ENCODE measurements at places on chromosomes 6 and 20.

GRCh38 chr6:119612911-119613381 lies 263.4 kb upstream of the MAN1A1 start:
- no peak for DNase-seq

DNA sequence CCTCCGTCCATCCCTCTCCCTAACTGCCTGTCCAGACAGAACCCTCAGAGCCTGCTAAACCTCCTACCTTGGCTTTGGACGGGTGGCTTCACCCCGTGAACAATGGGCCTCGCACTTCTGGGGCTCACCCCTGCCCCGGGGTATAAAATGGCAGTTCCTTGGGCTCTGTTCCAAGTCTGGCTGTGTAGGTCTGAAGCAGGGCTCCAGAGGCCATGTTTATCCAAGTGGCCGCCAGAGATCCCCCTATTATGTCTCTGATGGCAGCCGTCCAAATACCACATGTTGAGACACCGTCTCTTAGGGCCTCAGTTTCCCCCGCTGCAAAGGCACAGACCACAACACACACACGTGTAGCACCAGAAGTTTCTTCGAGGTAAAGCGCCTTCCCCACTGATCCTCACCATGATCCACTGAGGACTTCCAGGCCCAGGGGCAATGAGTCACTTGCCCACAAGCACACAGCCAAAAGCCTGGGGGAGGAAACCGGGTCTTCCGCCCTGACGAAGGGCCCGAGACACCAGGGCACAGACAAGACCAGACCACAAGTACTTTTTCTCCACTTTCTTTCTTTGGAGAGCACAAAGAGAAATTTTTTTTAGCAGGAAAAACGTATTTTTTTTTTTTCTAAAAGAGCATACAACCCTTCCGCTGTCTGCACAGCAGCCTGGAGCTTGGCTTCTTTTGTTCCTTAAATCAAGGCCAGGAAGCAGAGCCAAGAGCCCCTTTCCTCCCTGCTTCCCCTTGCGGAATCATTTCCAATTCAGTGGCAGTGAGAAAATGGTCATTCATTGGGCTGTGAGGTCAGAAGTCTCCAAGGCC lies 11.8 kb downstream of the CPNE5 start:
- peak; percentile 70 for DNase-seq

- DNase-seq: no peak
Measured at GRCh38 chr6:165383323-165383722, 73.9 kb upstream of the C6orf118 start.

DNA sequence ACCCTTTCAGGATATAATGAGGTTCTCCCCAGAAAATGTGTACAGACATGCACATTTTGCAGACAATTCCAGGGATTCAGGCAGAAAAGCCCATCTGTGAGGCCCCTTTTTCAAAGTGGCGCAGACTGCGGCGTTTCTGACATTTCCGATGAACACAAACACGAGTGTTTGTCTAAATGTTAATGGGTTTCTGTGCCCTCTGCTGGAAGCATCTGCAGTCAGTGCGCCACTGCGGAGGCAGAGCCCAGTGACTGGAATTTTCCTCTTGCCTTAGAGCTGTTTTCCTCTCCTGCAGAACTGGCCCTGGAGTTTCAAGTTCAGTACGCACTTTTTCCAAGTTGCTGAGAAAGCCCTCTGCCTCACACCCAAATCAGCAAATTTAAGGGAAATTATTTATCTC lies 15.3 kb downstream of the ANKRD60 start:
- peak; percentile 5 for DNase-seq

DNA sequence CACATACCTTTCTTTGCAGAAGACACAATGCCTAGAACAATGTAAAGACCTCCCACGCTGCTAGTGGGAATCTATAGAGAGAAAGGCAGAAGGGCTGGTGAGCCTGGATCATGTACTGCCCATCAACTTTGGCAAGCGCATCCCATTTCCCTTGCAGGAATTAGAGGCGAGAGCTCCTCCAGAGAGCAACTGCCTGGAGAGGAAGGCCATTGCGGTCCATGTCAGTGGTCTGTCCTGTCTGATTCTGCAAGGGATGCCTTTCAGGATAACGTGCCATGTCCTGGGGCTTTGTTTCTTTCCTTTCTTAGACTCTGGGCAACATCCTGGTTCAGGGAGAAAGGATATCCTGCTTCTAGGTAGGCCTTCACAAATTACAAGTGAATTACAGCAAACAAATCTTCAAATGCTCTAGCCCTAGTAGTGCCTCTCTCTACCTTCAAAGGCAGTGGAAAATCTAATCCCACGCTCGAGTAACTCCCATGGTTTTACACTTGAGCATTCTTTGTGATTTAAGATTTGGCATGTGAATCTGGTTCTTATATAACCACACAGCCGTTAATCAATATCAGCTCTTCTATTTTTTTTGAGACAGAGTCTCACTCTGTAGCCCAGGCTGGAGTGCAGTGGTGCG lies 38.5 kb downstream of the GCNT2 start:
- no peak for DNase-seq

- DNase-seq: no peak
Measured at GRCh38 chr20:62156592-62157386, 13.2 kb downstream of the SS18L1 start.

DNA sequence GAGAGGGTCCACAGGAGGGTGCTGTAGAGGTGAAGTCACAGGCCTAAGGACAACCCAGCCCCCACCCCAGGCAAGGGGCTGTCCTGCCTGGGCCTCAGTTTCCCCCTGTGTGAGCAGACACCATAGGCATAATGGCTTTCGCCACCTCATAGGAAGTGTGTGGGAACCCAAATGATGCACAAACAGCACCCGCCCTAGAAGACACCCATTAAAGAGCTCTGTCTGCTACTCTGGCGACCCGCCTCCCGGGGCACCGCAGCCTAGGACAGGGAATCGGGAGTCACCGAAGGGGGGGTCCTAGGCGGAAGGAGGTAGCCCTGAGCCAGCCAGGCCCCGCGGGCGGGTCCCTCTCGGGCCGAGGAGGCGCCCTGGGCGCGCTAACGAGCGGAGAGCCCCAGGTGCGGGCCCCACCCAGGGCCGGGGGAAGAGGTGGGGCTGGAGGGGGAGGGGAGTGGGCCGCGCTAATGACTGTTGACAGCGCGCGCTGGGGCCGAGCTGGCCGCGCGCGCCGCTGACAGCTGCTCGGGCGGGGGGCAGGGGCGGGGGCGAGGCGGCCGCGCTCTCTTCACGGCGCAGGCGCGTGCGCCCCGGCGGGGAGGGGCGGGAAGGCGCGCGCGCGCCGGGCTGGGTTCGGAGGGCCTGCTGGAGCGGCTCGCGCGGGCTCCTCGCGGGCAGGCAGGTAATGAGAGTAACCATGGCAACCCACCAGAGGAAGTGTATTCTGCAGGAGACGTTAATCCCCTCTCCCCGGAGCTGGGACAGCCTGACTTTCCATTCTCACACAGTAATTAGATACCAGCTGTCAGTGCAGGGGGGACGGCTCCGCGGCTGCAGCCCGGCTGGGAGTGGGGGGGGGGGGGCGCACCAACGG lies 48.9 kb downstream of the NOL4L start:
- DNase-seq: peak; percentile 69

DNA sequence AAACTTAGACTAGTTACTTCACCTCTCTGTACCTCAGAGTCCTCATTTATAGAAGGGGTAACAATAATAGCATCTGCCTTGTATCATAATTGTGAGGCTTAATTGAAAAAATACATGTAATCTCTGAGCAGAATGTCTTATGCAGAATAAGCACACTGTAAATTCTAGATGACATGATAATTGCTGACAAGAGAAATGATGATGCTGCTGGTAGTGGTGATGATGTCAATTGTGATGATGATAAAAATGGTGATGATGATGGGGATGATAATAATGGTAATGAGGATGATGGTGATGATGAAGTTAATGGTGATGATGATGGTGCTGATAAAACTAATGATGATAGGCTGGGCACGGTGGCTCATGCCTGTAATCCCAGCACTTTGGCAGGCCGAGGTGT lies 346.1 kb upstream of the CDH4 start:
- no peak for DNase-seq

- no peak for DNase-seq
Measured at GRCh38 chr20:44448753-44449546, 26.7 kb upstream of the TTPAL start.

DNA sequence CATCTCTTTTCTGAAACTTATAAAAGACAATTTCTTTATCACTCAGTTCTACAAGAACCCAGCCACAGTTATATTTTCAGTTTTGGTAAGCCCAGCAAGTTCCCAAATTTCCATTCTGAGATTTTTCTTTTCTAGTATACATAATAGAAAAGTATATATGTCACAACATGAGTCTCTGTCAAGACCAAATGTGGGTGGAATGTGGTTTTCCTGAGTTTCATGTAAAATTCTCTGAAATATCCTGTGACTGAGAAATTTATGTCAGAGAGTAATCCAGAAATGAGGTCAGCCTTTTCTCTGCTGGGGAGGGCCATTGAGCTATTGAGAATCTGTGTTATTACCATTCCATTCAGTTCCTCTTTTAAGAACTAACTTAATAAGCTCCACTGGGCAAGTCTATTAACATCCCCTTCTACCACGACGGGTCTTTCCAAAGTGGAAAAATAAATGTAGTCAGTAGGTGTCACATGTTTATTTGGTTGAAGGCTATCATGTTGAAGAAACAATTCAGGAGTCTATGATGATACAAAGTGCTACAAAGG lies 100.7 kb upstream of the HMGN3 start:
- no peak for DNase-seq

DNA sequence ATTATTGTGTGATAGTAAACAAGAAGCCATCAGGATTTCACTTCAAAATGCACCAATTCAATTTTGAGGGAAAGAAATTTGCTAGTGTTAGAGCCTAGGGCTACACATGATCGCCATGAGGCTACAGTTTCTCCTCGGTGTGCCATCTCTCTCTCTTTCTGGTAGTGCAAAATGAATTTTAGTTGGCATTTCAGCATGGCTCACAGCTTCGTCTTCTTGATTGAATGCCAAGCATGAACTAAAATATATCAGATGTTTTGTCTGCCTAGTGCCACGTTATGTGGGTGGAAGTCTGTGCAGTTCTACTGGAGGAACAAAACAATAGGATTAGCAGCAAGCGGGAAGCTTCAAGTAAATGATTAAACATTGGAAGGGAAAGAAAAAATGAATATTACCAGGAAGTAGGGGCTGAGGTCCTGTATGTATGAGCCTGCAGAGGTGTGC lies 6.8 kb upstream of the MRAP2 start:
- DNase-seq: no peak

DNA sequence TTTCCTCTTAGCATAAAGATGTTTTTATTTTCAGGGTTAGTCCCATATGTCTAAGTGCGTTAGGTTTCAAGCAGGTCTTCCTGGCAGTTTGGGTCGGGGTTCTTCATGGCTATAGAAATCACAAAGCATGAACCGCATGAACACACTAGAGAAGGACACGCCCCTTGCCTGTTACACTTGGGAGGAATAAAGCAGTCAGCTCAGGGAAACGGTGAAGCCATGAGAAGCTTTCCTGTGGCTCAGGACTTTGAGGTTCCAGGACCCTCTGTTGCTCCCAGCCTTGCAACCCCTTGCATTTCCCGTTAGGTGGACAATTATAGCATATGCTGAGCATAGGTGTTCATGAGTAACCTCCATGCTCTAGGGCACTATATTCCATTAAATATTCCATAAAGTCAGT lies 96.7 kb downstream of the SYCP2 start:
- DNase-seq: no peak

DNA sequence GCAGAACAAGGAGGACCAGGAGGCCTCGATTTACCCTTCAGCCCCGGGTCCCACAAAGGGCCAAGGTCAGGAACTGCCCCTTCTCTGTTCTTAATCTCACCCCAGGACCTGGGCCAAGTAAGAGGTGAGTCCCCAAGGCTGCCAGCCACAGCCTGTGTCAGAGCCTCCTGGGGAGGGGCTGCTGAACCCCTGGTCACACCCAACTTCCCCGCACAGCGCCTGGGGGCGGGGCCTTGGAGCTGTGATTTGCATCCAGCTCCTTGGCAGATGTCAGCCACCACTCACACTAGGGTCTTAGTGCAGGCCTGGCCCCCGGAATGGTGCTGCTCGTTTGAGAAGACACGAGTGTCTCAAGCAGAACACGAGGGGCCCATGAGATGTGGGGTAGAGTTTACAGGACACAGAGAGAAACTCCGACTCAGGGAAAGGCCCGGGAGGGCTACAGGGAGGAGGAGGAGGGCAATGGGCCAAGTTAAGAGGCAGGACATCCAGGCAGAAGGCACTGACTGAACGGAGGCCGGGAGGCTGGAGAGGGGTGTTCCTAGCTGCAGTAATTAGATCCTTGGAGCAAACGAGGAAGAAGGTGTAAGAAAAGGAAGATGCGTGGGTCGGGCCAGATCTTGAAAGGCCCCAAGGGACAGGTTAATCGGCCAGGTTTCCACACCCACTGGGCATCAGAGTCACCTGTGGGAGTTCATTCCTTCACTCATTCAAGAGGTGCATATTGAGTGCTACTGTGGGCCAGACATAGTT lies 26.9 kb downstream of the ZBP1 start:
- no peak for DNase-seq

DNA sequence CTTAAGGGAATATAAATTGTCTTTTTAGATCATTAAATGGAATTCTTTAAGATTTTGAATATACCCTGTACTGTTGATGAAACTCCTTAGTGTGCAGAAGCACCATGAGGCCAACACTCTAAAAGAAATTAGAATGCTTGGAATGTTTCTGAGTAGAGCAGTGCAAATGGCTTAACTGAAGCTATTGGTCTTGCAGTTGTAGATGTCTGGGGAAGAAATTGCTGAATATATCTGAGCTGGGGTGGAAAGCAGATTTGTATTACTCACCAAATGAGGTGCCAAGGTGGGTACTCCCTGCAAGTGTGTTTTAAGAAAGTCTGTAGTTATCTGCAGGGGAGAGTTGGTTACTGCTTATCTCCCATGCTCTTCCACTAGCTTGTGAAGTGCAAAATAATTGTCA lies 119.0 kb downstream of the ADGRG6 start:
- no peak for DNase-seq

DNA sequence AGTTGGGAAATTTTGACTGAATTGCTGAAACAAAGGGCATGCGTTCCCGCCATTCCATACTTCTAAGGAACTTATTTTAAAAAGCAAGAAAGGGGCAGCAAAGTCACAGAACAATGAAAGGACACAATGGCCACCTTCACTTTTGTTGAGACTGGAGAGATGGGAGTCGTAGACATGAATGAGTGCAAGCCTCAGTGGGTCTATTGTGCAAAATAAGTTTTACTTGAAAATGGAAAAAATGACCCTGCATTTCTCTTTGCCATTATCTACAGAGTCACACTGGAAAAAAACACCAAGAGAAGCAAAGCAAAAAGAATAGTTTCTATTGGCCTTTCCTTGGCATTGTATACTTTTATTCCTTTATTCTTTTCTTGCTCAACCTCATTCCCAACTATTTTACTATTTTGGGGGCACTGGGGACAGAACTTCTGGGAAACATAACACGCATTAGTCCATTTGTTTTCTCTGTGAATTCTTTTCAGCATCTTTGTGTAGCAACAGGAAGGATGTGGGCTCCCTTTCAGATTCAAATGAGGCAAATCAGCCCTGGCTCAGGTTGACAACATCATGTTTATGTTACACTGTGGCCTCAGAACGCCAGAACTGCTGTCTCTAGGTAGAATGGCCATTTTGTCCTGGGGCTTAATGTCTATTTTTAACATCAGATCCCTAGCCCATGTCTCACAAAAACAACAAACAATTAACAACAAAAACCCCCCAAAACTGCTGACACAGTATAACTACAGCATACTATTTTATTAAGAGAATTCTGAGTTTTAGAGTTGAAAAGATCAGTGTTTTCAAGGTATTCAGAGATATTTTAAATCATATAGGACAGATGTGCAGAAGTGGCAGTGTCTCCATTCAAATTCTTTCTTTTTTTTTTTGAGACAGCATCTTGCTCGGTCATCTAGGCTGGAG lies 122.2 kb downstream of the FYN start:
- DNase-seq: no peak

- DNase-seq: no peak
Measured at GRCh38 chr6:31617010-31617409, 2.0 kb downstream of the AIF1 start.
